Kidney capillary endothelial cell (primary cell): ENCODE measurements at places on chromosomes 7 and 10.

DNA sequence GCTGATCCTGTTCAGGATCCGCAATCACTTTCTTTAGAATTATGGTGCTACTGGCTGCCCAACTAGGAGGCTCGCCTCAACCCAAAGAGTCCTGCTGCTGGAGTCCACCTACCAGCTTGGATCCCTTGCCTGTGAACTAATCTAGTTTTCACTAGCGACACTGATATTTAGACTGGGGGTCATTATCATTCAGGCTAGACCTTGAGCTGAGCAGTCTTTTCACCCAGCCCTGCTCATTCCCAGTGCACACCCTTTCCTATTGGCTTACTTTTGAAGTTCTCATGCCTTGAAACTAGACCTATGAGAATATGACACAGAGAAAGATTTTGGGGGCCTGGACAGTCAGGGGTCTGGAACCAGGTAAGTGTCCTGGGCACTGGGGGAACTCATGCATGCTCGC lies 107.9 kb downstream of the TMEM178B start:
- DNase-seq, result no peak

DNA sequence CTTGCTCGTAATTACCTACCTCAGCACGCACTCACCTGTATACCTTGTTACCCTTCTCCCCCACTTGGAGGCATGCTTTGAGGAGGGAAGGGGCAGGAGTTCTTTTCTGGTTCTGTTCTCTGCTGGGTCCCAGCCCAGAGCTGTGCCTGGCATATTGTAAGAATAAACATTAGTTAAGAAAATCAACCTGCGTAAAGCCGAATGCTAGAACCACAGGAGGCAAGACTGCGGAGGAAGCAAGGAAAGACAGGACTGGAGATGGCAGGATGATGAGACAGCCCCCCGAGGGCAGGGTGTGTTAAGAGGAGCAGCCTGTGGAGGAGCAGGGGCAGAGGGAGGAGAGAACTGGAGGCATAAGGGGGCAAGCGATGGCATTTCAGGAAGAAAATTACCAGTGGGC lies 9.5 kb downstream of the C10orf53 start:
- DNase-seq, result no peak

DNA sequence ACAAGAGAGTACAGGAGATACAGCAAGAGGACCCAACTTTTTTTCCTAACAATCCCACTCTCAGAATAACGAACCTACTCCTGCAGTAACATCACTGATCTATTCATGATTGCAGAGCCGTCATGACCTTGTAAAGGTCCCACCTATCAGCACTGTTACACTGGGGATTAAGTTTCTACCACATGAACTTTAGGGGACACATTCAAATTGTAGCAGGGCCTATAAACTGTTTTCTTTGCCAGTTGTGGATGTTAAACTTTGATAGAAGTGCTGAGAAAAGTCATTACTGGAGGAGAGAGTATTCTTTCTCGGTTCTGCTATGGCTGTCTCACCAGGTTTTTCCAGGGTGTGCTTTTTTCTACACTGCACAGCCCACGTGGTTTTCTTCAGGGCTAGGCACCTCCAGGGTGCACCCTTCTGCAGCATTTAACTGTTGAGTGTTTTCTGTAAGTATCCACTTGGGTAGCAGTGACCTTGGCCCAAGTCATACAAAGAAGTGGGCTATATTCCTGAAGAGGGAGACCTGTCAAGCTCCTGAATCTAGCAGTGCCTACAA lies 131.6 kb upstream of the AHR start:
- no peak for DNase-seq

DNA sequence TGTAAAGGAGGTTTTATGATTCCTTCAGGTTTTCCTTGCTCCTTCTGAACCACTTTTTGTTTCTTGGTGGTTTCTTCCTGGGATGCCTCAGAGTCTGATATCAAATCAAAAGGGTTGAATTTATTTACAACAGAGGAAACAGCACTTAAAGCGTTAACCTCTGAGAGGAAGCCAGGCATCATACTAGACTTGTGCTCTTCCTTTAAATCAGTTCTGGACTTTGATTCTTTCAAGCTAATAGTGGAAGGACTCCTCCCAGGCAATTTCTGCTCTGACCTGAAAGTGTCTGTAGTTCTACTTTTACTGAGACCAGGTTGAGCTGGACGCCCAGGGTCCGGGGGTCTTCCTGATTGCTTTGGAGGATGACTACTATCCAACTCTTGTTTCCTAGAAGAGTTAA lies 6.7 kb downstream of the PCLO start:
- no peak for DNase-seq

DNA sequence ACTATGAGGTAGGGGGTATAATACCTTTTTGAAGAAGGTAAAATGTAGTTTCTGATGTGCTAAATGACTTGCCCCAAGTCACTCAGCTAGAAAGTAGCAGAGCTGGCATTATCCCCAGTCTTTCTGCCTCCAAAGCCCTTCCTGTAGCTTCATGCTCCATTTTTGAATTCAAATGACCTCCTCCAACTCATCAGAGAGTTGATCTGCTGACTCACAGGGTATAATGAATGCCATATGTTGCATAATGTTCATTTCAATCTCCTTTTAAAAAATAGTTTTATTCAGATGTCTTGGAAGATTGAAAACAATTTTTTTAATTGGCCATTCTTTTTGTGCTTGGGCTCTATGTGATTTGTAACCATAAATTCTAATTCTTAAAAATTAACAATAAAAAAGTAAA lies 272.8 kb upstream of the IMMP2L start:
- peak; percentile 46 for DNase-seq

- DNase-seq, result no peak
Observed at GRCh38 chr10:132458586-132459300, 61.7 kb downstream of the PWWP2B start.

DNA sequence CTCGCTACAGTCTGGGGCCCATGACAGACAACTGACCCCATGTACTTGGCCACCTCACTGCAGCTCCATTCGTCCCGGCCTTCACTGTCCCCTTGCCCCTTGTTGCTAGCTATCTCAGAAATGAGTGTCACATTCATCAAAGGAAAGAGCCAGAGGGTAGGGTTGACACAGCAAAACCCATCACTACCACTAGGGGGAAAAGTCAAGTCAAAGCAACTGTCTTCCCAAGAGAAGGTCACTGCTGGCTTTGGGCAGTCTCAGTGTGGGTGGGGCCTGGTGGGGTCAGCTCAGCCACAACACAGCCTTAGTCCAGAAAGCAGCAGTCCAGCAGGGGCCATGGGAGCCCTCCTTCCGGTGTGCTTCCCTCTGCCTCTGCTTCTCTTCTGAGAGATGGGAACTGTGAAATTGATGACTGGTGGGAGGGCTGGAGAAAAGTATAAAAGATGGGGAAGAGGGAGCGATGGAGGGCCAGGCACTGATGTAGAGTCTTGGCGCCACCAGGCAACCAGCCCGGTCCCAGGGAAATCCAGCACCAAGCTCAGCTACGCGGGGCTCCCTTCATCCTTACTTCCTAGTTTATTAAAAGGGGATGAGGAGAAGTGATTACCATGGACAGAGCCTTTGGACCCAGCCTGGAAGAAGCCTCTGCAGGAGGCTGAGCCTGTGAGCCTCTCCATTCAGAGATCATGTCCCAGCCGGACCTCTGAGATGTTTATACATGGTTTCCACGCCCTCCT lies 58.0 kb downstream of the PLXNA4 start:
- peak; percentile 31 for DNase-seq

DNA sequence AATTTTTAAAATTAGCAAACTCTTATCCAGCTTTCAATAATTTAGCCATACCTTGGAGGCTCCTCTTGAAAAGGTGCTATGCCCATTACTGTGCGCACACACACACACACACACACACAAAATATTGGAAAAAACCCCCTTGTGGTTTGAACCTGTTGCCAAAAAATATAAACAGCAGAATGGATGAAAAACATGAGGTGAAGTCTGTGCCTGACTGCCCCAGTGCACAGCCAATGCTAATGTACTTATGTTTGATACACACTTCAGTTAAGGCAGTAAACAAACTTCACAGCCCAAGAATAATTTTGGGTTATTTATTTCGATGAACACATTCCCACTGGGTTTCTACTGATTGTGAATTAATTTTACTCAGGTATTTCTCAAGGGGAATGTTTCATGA lies 113.2 kb upstream of the SEM1 start:
- no peak for DNase-seq

DNA sequence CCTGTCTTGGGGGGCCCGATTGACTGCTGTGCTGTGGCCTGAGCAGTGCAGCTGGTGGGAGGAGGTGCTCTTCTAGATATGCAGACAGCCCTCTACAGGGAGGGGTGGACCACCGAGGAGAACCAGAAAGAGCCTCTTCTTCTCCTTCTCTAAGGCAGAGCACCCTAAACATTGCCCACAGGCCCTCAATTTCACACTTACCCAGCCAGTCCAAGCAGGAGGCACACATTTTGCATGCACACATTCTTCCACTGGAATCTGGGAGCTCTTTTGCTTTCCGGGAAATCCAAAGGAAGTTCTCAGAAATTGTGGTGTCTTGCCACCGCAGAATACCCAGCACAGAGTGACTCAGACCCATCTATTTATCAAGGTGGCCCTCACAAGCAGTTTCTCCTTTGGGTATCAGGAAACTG lies 45.8 kb downstream of the EEPD1 start:
- DNase-seq, result no peak

DNA sequence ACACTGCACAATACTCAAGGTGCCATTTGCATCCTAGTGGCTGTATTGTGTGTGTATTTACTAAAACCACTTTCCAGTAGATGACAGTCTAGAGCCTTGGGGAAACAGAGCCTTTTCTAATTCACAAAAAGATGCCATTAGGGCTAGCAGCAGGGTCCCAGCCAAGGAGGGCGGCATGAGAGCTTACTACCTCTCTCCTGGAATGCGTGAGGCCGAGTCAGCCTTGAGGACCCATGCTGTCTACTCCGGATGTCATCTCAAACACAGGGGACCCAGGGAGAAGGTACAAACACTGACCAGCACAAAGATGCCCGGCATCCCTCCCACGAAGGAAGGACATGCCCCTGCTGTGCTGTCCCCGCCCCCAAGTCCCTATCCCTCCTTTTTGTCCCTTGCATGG lies 65.5 kb downstream of the CYCS start:
- DNase-seq, result no peak

- DNase-seq, result no peak
Observed at GRCh38 chr7:132345030-132345429, 231.2 kb downstream of the PLXNA4 start.

DNA sequence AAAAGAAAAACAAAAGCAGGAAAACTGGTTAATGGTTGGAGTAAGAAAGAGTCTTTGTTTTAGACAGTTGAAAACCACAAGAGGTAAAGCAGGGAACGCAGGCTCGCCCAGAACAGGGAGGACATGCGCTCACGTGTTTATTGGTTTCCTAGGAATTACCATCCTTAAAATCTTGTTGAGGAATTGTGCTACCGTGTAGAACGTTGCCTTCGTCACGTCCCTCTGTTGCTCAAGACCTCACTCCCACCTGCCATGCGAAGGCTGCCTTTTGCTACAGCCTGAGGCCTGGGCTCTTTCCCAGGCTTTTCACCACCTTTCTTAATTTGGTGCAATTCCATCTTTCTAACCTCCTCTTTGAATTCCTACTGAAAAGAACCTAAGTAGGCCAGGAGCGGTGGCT lies 61.6 kb upstream of the CAMK1D start:
- DNase-seq, result no peak

DNA sequence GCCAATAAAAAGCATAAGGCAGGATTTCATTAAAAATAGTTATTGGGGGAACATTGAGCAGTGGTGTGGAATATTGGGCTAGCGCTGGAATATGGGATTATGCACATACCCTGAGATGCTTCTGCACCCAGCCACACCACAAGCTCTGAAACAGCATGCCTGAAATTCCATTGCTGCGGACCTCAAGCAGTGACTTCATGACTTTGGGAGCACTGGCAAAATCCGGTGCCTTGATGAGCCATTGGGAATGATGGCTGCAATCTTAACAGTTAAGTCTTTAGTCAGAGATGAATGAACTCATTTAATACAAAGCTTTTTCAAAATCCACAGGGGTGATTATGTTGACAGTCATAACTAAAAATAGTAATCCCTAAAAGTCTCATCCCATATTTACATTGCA lies 274.7 kb upstream of the MTPN start:
- DNase-seq, result no peak

DNA sequence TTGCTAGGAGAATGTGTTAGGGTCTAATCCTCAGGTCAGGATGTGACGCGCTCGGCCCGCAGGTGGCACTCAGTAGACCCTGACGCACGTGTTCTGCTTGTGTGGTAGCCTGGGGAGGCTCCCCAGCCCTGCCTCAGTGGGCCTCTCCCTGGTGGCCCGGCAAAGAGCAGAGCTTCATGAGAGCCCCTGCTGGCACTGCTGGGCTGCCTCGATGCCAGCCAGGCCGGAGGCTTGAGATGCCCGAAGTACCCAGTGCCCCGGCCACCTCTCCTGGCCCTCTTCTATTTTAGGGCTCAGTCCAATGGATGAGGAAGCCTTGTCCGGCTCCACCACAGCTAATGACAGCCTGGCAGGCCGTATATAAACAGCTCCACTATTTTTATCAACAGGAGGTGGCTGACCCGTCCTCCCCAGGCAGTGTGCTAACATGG lies 42.0 kb downstream of the PRF1 start:
- no peak for DNase-seq

DNA sequence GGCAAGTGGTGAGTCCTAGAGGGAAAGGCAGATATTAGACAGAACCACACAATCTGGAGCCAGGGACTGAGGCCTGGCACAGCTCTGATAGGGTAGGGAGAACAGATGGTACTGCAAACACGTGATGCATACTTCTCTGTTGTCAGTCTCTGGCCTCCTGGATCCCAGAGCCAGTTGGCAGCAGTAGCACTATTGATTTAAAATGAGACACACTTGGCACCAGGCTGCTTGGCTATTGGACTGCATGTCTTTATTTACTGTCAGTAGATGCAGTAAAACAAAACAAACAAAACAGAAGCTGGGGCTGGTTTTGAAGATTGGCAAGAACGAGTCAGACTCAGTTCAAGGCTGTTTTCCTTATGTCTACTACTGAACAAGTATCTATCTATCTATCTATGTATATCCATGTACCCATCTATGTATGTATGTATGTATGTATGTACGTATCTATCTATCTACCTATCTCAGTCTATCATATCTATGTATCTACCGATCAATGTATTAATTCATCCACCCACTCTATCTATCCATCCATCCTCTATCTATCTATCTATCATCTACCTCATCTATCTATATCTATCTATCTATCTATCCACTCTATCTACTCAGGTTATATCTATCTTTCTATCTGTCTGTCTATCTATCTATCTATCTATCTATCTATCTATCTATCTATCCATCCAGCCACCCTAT lies 23.4 kb upstream of the MGAM2 start:
- no peak for DNase-seq
